Activated naive CD4-positive, alpha-beta T cell treated with Interleukin-2 at 50 U/mL for 16 hours (primary cell): ENCODE measurements at places on chromosomes 3 and 15.
A peak's percentile ranks its signal among the peaks of the same experiment; 100 is the strongest.

GRCh38 chr3:174439331-174440252, 419.5 kb upstream of the NAALADL2 start:
- no peak for DNase-seq

DNA sequence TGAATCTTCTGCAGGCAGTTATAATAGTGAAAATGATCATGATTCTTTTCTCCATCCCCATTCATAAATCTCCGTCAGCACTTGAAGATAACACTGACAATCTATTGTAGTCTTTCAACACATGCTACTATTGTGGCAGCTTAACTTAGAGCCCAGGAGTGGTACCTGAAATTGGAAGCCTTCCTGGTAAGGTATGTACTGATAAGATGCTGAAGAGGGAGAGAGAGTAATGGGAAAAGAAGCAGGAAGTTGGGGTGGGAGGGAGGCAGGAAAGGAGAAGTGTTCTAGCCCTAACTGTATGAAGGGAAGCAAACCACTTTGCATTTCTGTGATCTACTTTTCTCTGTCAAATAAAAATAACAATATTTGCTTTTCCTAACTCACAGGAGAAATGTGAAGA, 197.4 kb upstream of the RORA start:
- DNase-seq = no peak

DNA sequence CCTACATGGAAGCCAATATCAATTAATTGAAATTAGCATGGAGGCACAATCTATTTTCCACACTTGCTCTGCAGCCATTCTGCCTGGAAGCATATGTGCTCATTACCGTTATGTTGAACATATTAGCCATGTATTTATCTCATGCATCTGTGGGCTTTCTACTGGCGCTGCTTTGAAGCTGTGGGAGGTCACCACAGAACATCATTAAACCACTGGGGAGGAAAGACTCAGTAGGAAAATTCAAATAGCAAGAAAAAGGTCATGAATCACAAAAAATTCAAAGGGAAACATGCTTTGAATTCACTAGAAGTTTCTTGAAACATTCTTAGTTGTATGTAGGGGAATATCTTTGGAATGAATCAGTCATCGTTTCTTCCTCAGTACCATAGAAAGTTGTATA, 652.5 kb downstream of the EDEM1 start:
- no peak for DNase-seq

- no peak for DNase-seq
Observed at GRCh38 chr3:19272296-19272695, 124.0 kb downstream of the KCNH8 start.

- DNase-seq = no peak
Observed at GRCh38 chr15:37131621-37132020, 31.3 kb upstream of the MEIS2 start.

GRCh38 chr3:189952272-189952671, 168.4 kb downstream of the P3H2 start:
- DNase-seq = no peak

DNA sequence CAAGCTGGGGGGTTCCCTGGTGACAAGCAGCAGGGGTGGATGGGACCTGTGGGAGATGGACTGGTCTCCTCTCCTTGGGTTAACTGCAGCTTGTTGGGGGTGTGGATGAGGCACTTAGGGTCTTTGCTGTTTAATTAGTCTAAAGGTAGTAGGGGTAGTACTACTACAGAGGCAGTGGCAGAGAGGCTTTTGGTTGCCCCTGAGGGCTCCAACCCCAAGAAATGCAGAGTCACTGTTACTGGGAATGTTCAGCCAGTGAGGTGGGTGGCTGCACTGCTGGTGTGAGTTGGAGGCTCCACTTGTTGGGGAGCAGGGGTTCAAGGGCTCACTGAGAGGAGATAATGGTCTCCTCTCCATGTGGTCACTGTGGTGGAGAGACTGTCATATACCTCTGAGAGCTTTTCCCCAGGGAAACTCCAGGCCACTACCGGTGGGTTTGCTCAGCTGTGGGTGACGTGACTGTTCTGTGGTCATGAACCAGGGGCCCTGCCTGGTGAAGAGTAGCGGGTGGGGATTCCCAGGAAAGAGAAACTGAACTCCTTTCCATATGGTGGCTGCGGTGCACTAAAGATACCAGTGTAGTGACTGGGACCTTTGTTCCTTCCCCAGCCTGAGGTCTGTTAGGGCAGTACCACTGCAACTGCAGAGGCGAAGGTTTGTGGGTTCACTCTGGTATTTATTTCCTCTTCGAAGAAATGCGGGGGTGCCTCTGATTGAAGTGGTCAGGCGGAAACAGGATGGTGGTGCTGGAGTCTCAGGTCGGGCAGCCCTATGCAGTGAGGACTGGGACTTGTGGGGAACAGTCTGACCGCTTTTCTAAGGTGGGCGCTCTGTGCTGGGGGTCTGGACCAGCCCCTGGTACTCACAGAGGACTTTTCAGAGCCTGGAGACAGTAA, 68.9 kb upstream of the TNFSF10 start:
- peak; percentile 87 for DNase-seq

- no peak for DNase-seq
Observed at GRCh38 chr3:124553178-124553577, 177.1 kb upstream of the UMPS start.

GRCh38 chr3:122936986-122937385, 90.6 kb downstream of the SEMA5B start:
- DNase-seq = no peak

- DNase-seq = no peak
Observed at GRCh38 chr15:67548862-67549651, 6.6 kb downstream of the MAP2K5 start.

DNA sequence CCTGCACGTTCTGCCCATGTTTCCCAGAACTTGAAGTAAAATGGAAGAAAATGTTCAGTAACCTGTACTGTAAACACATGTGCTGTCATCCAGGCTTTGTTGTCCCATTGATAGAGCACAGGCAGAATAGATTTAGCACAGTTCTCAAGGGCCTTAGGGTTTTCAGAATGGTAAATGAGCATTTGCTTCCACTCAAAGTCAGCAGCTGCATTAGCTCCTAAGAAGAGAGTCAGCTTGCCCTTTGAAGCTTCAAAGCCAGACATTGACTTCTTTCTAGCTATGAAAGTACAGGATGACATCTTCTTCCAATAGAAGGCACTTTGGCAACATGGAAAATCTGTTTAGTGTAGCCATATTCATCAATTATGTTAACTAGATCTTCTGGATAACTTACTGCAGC, 76.2 kb upstream of the TMEM108 start:
- no peak for DNase-seq

- no peak for DNase-seq
Observed at GRCh38 chr3:101964861-101965260, 115.5 kb downstream of the NFKBIZ start.

DNA sequence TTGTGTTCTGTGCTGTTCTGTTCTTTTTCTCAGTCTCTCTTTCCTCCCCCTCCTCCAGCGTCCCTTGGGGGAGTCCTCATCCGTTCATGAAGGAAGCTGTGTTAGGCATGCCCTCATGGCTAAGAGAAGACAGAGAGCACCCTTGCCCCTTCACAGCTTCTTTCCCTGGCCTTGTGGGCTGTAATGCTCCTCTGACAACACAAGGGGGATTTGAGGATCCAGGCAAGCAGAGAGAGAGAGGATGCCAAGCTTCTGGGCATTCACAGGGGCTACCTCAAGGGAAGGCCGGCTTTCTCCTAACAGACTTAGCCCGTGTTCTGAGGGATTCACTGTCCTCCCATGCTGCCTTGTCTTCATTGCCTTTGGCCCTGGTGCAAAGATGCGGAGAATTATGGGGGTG, 389.5 kb downstream of the LRTM1 start:
- DNase-seq = no peak

DNA sequence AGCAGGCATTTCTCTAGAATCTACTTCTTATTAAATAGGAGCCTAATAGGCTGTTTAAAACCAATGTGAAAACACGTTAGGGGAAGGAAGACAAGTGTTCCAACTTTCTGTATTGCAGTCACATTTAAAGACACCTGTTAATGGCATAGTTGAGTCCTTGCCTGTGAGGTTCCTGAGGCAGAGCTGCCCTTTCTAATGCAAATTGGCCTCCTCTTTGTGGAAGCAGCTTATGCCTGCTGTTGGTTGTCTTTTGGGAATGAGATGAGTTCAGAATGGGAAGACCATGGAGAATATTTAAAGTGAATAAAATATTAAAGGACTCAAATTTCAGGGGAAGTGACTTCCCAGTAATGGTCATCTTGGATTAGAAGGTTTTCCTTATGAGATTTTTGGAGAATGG, 51.2 kb downstream of the NEK11 start:
- no peak for DNase-seq

DNA sequence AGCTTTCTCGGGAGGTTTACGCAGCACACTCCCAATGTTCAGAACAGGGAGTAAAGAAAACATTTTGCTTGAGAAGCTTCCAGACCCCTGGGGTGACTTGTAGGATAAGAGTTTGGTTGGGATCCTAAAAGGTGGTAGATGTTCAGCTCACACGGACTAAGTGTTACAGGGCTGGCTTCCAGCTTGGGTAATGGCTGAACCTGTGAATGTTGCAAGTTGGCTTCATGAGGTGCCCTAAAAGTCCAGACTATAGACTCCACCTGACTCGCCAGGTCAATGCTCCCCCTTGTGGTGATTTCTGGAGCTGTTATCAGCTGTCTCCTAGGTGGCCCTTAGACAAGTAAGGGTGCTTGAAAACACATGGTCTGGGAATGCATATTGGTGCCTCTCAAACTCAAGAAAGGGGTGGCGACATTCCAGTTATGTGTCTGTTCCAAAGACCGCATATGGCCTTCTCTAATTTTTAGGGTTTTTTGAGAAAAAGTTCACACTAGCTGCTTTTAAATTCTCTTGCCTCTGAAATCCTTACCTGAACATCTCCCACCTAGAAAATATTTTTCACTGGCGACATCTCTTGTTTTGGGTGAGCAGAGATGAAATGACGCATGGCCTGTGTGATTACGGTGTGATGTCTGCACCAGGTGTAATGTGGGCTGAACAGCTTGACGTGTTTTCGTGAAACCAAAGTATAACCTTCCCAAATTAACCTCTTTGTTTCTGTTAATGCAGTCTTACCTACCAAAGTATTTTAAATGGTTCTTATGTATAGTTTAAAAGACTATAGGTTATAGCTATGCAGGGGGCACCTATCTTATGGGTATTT, 175.7 kb upstream of the KBTBD8 start:
- DNase-seq = peak; percentile 67

GRCh38 chr3:30980993-30981392, 86.5 kb upstream of the GADL1 start:
- no peak for DNase-seq

DNA sequence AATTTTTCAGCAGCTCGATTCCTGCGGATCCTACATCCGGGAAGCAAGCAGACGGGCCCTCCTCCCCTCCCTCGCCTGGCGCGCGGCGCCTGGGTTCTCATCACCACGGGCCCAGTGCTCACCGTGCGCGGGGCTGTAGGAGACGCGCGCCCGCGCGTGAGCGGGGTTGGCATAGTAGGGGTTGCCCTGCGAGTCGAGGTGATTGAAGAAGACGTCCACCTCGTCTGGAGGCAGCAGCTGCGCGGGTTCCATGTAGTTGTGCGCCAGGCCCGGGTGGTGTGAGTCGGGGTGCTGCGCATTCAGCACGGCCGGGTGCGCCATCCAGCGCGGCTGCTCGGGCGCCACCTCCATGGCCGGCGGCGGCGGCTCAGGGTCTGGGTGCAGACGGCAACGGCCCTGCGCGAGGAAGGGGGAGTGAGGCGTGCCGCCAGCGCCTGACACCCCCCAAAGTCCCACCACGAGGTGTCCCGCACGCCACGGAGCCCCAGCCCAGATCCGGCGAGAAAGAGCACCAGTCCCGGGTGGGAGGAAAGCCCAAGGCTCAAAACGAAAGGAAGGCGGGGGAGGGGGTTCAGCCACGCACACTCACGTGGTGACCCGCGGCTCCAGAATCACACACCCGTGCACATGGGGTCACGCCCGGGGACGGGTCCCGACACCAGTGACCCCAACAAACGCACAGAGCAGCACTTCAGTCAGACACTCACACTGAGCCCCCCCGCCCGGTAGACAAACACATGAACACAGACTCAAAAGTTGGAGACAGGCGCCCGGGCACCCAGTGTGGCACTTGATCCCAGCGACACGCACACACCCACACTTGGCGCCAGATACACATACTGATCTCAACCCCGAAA, 6.1 kb downstream of the GATA2 start:
- DNase-seq = peak; percentile 26

GRCh38 chr3:67461667-67462142, 192.7 kb downstream of the SUCLG2 start:
- no peak for DNase-seq

DNA sequence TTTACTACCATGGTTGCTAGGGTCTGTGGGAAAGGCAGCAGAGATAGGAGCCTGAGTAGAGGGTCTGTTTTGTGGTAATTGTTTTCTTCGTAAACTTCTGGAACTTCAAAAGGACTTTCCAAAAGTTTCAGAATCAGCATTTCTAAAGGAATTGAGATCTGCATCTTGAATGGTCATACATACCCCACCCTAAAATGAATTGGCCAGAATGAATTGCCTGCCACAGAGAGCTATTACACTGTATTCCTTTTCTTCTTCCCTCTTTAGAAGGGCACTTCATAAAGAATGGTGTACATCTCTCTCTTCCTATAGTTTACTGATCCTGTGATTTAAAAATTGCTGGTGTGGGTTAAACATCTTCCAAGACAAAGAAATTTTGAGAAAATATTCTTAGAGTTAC, 525.7 kb downstream of the NLGN1 start:
- DNase-seq = no peak

- no peak for DNase-seq
Observed at GRCh38 chr15:31392761-31393401, 66.2 kb downstream of the KLF13 start.

GRCh38 chr15:77416954-77417353, 3.0 kb downstream of the PEAK1 start:
- no peak for DNase-seq

GRCh38 chr3:17808994-17809393, 66.6 kb upstream of the TBC1D5 start:
- no peak for DNase-seq

DNA sequence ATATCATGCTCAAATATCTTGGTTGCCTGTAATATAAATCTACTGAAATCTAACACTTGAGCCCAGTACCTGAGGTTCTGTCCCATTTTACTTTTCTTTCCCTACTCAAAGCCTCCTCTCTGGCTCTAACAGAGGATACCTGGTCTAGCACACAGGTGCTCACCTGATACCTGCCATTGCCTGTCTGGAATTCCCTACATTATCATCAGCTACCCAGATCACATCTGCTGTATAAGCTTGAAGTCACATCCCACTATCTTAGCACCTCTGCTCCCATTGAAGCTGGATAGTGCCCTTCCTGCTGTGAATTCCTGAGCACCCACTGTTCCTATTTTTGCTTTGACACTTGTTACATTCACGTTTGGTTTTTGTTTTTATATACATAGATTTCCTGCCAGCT, 30.5 kb downstream of the GYG1 start:
- DNase-seq = no peak

- no peak for DNase-seq
Observed at GRCh38 chr15:82158811-82159210, 103.7 kb downstream of the EFL1 start.

DNA sequence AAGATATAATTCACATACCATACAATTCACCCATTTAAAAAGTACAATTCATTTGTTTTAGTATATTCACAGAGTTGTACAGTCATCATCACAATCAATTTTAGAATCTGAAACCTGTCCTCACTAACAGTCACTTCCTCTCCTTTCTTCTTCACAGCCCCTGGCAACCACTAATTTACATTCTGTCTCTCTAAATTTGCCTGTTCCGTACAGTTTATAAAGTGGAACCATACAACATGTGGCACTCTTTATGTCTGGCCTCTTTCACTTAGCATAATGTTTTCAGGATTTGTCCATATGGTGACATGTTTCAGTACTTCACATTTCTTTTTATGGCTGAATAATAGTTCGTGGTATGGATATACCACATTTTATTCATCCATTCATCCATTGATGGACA, 22.7 kb downstream of the ERICH6 start:
- DNase-seq = no peak

GRCh38 chr15:40789119-40789518, 17.8 kb upstream of the ZFYVE19 start:
- no peak for DNase-seq
